ENCODE measurements at places on chromosomes 7 and 10.

DNA sequence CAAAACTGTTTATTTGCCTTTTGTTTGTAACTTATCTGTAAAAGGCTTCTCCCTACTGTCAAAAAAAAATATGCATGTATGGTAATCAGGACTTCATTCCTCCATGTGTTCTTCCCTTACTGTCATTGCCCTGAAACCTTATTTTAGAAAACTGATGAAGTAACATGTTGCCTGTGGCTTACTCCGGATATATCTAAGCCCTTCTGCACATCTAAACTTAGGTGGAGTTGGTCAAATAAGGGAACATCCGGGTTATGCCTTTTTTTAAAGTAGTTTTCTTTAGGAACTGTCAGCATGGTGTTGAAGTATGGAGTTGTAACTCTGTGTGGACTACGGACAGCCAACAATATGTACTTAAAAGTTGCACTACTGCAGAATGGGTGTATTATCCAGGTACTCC is 6.2 kb downstream of the SAR1A start:
- no peak for DNase-seq

DNA sequence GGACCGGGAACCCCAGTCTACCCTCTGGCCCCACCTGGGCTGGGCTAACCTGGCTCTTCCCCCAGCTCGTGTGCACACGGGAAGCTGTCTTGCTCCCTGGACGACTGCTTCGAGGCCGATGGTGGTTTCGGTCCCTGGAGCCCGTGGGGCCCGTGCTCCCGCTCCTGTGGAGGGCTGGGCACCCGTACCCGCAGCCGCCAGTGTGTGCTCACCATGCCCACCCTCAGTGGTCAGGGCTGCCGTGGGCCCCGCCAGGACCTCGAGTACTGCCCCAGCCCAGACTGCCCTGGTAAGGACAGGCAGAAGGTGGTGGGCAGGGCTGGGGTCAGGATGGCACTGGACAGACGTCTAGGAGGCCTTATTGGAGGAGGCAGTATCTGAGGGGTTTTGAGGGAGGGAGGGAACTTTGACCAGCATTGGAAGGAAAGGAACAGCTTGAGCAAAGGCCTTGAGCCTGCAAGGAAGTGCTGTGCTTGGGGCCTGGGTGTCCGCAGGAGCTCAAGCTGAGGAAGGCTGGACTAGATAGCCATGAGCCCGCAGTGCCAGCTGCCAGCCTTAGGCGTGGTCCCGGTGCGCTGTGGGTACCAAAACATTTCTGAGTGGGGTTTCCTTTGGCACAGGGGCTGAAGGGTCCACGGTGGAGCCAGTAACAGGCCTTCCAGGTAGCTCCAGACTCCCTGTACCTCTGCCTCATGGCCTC is 20.2 kb upstream of the ZNF862 start:
- no peak for DNase-seq

GRCh38 chr10:115125505-115125904 is 32.3 kb downstream of the ATRNL1 start:
- DNase-seq: no peak

DNA sequence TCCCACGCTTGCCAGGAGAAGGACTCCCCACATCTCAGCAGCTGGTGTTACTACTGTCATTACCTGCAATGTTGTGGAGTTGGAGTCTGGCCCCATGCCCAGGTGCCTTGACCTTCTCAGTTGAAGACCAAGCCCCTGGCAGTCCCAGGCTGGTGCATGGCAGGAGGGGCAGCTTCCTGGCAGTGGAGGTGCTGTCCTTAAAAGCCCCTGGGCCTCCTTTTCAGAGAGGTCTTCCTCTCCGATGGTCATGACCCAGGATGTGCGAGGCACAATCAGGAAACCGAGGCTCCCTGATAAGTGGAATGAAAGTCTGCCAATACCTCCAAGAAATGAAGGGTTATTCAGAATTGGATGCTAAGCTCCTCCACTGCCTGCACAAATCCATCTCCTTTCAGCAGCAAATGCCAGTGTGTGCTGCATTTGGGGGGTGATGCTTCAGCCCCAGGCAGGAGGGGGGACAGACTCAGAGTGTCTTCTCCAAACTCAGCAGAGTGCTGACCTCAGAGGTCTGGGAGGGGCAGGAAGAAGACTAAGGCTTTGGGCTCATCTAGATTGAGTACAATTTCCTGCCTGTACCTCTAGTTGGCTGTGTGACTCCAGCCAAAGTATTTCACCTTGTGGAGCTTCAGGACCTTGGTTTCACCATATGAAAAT is 97.0 kb upstream of the DDC start:
- no peak for DNase-seq

DNA sequence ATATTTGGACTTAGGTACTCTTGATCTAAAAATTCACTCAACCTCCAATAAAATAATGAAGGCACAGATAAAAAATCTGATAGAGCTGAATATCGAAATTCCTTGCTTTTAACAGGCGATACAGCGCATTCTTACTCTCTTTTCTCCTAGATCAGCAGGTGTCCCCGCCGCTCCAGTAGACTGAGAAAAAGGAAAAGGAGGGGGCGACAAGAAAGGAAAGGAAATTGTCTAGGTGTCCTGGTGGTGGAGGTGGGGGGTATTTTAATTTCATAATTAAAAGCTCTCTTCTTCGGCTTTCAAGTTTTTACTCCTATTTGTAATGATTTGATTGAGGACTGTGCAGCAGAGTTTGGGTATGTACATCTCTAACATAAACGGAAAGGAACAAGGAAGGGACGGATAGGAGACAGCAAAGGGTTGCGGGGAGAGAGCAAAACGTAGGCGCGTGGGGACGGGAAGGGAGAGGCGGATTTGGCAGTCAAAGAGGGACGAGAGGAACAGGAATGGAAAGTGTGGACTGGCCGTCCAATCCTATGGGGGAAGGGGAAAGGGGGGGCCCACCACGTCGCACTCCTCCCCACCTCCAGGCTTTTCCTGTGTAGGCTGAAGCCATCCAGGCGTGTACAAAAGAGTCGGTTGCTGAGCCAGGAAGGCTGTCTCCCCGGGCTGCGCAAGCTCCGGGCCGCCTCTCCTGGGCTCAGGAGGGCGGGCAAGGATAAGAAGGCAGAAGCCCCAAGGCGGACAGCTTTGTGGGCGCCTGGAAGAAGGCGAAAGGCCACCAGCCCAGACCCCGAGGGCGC is 875 bp upstream of the HECTD2 start:
- DNase-seq: peak; percentile 65

DNA sequence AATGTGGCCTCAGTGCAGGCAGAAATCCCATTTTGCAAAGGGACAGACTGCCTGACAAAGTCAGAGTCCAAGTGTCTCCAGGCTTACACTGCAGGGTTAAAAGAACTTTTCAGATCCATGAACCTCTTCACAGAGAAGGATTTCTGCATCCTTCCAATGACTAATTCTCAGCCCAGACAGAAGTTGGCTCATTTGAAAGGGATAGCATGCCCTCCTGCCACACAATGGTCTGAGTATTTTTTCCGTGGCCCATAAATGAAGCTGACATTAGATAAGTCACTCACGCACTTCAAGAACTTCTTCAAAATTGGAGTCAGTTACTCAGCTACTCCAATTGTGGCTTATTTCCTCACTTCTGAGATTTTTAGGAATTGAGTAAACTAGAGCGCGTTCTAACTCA is 170.2 kb downstream of the PLXNA4 start:
- DNase-seq: no peak

DNA sequence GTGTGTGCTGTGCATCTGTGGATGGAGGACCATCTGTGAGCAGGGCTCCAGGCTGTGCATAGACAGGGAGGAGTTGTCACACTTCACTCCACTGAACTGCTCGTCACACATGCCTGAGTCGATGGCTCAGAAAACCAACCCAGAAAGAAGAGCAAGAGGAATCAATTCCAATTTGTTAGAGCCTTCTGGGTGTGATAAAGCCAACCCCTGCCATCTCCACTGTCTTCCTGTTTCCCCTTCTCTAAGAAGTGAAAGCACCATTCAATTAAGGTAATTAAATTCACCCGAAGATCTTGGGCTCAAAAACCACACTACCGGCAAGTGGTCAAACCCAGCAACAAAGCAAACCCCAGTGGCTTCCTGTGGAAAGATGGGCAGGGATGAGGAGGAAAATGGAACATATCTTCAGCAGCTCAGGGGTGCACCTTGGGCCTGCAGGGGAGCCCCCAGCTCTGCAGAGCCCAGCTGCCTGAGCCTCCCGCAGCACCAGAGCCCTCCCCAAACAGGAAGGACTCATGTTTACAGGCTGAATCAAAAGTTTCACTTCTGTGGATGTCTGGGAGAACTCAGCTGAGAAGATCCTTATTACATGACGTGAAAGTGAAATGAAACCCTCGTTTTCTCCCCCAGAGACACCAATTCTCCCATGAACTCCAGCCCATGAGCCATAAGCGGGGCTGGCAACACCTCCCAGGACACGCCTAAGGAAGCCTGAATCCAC is 10.9 kb downstream of the C10orf71 start:
- DNase-seq: no peak

GRCh38 chr7:20642166-20642565 is 26.7 kb downstream of the ABCB5 start:
- DNase-seq: no peak

- DNase-seq: no peak
Observed at GRCh38 chr10:103648251-103648635, 154.7 kb downstream of the NEURL1 start.

- DNase-seq: no peak
Observed at GRCh38 chr7:105680505-105681187, 99.4 kb upstream of the EFCAB10 start.

GRCh38 chr10:12214763-12215218 is 18.8 kb downstream of the CDC123 start:
- DNase-seq: peak; percentile 33

DNA sequence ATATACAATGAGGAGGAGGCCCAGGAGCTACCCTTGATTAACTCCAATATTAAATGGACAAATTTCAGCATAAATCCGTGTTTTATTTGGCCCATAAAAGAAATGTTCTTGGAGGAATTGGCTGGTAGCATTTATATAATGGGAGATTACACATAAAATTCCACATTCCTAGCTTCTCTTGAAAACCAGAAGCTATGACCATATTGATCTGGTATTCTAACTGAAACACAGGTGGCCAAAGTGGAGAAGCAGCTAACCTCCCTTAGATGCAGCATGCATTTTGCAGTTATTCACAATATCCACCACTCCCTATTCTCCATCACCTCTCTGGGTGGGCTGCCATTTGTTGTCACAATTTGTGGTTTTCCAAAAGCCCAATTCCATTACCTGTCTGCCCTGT is 148.8 kb upstream of the CACNA2D1 start:
- DNase-seq: no peak

Measured in NCI-H1436 (cell line).